ENCODE measurements at places on chromosomes 11 and 22. TPM values are rescaled to one million over a fixed set of nuclear protein-coding genes. Genes with fewer than 3 reads are reported as not detected.
A peak's percentile ranks its signal among the peaks of the same experiment; 100 is the strongest.

DNA sequence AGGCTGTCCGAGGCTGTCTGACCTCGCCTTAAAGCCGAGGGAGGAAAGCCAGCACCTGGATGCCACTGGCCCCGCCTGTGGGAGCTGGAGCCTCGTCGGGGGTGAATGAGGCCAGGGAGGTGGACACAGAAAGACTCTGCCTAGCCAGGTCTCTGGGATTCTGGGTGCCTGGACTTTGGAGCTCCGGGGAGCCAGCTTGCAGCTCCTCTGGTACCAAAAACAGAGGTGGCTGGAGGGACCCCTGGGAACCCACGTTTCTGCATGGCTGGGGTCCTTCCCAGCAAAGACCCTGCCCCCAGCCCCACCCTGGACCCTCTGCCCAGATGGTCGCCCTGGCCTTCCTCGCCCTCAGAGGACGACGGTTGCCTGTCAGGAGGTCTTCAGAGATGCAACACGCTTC is 239.7 kb downstream of the BRD1 start:
- no peak for DNase-seq

DNA sequence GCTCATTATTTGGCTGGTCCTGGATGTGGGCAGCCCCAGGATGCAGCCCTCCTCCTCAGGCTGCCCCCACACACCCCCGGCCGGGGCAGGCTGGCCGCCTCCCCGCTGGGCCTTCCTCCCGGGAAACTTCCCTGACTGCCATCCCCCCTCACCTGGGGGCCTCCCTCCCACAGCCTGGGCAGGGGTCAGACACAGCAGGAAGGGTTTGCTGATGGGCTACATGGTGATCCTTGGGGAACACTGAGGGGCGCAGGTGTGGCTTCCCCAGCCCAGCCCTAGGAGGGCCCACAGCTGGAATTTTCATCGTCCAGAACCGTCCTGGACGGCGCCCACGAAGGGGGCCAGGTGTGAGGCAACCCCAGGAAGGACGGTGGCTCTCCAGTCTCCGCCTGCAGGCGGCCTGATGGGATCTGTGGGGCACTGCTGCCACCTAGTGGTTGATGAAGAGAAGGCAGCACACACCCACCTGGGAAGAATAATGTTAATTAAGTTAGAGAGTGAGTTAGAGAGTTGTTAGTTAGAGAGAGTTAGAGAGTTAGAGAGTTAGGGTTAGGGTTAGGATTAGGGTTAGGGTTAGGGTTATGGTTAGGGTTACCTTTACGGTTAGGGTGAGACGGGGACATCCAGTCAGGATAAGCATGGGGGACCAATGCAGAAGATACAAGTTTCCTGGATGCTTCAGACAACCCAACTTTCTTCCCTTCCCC is 75.9 kb upstream of the PRR5 start:
- DNase-seq = peak; percentile 45

DNA sequence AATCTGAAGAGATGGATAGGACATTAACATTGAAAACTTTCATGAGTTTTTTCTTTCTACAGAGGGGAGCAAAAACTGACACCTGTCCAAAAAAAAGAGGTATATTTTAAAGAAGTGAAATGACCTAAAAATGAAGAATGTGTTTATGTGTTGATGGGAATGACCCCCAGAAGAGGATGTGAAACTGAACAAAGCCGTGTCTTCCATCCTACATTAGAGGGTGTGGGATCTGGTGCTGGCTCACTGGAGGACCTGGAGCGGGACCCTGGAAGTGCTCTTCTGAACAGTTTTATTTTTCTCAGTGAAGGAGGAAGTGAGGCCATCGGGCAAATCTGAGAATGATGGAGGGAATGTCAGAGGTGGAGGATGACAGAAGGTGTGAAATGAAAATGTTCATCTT is 470.1 kb downstream of the NTM start:
- DNase-seq = no peak

OR52H1 gene
- total RNA-seq = 0.28 TPM

DNA sequence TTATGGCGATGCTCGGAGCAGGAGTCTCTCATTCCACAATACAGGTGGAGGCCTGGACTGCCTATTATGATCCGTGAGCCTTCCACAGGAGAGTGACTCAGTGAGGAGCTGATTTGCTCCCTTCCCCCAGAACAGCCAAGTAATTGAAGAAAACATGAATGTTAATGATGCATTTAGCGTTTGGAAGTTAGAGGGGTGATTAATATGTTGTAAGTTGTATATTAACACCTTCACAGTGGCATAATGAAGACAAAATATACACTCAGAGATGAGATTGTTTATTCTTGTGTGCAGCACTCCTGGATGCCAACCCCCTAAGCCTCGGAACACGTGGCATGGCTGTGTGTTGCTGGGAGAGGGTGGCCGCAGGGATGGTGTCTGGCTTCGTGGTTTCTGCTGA is 98.6 kb downstream of the GRIK4 start:
- DNase-seq = no peak

DNA sequence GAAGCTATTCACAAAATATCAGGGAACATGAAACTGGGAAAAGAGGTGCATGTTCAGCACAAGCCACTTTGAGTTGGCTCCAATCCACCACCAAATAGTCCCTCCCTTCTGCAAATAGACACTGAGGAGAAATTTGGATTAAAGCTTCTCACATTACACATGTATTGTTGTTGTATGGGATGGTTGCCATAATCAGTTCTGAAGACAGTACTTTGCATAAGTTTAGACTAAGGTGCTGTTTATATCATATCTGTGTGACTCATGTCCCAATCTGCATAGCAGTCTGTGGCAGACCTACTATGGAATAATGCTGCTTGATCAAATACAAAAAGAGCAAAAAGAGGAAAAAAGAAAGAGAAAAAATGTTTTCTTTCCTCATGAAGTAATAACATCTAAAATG is 376.7 kb upstream of the DDI1 start:
- DNase-seq = peak; percentile 62

DNA sequence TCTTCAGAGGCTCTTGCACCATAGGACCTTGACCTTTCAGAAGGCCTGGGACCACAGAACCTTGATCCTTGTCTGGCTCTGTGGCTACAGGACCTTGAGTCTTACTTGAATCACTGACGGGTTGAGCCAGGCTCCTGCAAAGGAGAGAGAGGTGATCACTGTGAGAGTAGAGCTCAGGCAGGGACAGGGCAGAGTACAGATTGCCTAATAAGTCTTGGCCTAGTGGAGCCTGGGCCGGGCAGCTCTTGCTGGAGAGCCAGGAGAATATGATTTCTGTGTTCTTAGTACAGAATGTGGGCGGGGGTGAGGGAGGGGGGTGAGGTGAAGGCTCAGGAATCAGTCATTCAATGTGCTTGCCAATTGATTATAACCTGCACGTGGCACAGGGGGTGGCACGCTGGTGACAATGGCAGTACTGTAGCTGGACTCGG is 26.0 kb downstream of the SERPINH1 start:
- no peak for DNase-seq

C22orf31 gene
- total RNA-seq = not detected

- peak; percentile 1 for DNase-seq
Observed at GRCh38 chr11:121321614-121322243, 29.2 kb downstream of the SC5D start.

BACE1 gene
- 29.2 TPM for total RNA-seq

DNA sequence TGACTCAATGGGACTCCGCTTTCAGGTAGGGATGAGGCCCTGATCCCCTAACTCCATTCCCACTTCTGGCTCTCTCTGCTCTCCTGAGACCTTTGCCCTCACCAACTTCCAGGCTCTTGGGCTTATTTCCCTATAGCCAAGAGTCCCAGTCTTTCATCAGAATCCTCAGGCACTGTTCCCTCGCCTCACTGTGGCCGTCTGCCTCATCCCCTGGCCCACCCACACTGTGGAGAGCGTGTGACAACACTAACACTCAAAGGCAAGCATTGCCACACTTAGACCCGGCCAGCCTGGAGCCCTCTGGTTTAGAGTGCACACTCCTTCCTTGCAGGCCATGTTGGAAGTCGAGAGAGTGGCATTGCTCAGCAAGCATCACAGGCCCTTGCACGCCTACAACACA is 27.0 kb downstream of the SERPINH1 start:
- DNase-seq = no peak

DNA sequence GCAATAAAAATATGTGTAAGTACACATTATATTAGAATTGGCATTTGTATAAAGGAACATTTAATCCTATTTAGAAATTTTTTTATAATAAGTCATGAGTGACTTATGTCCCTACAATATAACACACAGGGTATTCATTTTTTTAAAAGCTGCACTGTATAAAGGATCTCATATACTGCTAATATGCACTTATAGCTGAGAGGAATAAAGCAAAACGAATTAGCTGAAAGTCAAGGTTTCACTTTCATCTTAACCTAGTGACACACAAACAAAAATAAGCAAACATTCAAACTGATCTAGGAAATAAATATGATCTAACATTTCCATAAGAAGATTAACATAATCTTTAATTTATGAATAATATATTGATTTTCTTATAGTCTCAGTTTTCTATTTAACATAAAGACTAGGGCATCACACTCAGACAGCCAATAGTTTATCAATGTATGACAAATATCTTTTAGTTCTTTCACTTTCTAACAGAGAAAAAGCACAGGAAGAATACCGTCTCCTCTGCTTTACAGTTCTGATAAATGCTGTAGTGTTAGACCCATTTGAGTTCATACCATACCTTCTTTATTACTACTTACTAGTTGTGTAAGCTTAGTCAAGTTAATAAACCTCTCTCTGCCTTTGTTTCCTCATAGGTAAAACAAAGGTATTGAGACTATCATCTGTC is 42.9 kb downstream of the DCDC1 start:
- DNase-seq = no peak

- peak; percentile 70 for DNase-seq
Observed at GRCh38 chr22:30390974-30391691, 3.9 kb upstream of the RNF215 start.

DNA sequence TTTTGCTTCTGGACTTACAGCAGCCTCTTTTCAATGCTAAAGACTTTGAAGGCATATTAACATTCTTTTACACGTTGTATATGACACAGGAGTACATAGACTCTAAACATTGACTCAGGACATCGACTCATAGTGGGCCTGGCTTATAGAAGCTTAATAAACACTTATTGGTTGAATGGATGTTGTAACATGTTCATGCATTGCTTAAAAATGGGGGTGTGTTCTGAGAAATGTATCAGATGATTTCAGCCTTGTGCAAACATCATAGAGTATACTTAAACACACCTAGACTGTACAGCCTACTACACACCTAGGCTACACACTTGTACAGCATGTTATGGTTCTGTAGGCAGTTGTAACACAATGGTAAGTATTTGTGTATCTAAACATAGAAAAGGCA is 17.9 kb downstream of the TTC17 start:
- peak; percentile 90 for DNase-seq

BCO2 gene
- 0.83 TPM for total RNA-seq
